Keratinocyte (primary cell): ENCODE measurements at places on chromosomes 1 and 21.

GRCh38 chr1:101820071-101820470, 176.7 kb downstream of the OLFM3 start:
- no peak overlapping the region for H3K4me3 ChIP-seq
- no peaks in the 10 kb centered on the region for H3K36me3 ChIP-seq
- no peak for DNase-seq
- H3K27ac ChIP-seq = no peak overlapping the region

DNA sequence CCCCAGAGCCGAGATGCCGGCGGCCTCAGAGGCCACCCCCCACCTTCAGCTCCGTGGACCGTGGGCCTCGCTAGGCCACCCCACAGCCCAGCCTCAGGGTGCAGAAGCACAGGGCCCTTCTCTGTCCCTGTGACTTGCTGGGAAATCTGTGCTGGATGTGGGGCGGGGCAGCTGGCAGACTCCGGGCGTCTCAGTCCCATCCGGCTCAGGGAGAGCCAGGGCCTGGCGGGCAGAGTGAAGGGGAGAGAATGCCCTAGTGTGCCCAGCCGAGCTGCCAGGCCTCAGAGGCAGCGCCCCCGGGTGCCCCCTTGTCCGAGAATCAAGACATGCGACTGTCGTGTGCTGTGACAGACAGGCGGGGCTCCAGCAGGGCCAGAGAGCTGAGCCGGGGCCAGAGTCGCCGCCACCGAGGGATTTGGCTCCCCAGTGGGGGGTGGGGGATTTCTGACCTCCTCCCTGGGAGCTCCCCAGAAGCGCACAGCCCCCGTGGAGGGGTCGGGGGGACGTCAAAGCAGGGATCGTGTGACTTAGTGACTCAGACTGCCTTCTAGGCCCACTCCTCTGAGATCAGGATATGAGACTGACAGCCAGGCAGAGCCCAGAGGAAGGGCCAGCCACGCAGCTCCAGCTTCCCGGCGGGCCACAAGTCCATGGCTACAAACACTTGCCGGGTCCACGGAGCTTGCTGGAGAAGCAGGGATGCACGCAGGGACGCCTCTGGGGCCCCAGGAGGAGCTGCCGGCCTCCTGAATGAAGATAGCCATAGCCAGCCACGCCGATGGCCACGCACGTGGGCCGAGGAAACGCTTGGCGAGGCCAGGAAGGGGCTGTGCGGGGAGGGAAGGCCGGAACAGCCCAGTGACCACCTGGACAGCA, 11.9 kb downstream of the COL6A1 start:
- DNase-seq = no peak
- H3K4me1 ChIP-seq = no peaks in the 10 kb centered on the region
- H3K27me3 ChIP-seq = no peaks in the 10 kb centered on the region
- no peaks in the 10 kb centered on the region for H3K36me3 ChIP-seq

- peaks cover 19% of the 10 kb centered on the region for H3K4me1 ChIP-seq
- peak overlapping the region; percentile 96 for H3K27ac ChIP-seq
- peak overlapping the region; percentile 26 for H3K4me3 ChIP-seq
- H3K36me3 ChIP-seq = no peaks in the 10 kb centered on the region
- peak; percentile 94 for DNase-seq
Observed at GRCh38 chr1:32981003-32981901, 16.6 kb upstream of the RNF19B start.

GRCh38 chr1:219085988-219086387, 87.7 kb upstream of the LYPLAL1 start:
- H3K27me3 ChIP-seq = no peaks in the 10 kb centered on the region
- peaks cover 7% of the 10 kb centered on the region for H3K4me1 ChIP-seq
- no peak for DNase-seq
- no peak overlapping the region for H3K4me3 ChIP-seq
- no peak overlapping the region for H3K27ac ChIP-seq
- H3K36me3 ChIP-seq = no peaks in the 10 kb centered on the region

DNA sequence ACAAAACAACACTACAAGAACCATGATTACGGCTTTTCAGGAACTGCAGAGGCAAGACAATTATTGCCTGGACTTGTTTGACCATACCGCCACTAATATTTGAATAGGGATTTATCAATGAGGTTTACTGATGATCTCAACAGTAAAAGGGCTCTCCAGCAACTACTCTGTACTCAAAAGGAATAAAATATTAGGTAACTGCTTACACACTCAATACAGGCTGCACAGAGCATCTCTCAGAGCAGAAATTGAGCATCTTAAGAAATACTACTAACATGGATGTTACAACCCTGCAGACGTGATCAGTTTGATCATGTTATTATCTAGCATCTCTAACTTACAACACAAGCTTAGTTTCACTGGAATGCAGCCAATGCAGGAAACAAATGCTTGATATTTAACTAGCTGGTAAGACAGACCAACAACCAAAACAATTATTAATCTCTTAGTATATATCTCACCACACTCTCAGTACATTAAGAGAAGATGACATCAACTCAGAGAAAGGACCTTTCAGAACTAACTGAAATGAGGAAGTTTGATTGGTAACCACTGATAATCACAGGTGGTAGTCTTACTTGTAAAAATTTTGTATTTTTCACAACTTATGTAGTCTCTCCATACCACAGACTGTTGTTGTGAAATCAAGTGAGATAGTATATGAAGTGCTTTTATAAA, 52.2 kb downstream of the PUM1 start:
- H3K27ac ChIP-seq = peak overlapping the region; percentile 9
- H3K36me3 ChIP-seq = no peaks in the 10 kb centered on the region
- H3K27me3 ChIP-seq = no peaks in the 10 kb centered on the region
- DNase-seq = no peak
- H3K4me1 ChIP-seq = peaks cover 50% of the 10 kb centered on the region

DNA sequence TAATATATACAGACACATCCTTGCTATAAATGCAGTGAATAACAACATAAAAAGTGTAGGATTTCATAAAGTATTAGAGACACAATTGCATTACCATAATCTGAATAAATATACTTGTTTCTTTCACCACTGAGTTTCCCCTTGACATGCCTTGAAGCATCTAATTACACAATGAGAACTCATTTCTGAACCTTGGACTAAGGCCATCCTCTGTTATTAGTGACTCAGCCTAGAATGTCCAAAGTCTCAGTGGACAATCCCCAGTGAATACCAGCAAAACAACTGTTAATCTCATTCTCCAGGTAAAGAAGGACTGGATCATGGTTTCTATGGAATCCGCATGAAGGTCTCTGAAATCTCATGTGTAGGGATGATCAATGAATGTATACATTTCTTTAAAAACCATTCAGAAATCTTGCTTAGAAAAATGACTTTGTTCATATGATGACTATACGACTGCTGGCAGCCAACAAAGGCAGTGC, at the start of gene OR2L5:
Gene OR2L5 (plus strand): TSS at position 432 of the 482 bp plus-strand sequence. CDS start 8,288 bp downstream, outside the sequence.
- DNase-seq = no peak
- no peaks in the 10 kb centered on the region for H3K4me1 ChIP-seq
- H3K27ac ChIP-seq = no peak within 1 kb of the TSS

DNA sequence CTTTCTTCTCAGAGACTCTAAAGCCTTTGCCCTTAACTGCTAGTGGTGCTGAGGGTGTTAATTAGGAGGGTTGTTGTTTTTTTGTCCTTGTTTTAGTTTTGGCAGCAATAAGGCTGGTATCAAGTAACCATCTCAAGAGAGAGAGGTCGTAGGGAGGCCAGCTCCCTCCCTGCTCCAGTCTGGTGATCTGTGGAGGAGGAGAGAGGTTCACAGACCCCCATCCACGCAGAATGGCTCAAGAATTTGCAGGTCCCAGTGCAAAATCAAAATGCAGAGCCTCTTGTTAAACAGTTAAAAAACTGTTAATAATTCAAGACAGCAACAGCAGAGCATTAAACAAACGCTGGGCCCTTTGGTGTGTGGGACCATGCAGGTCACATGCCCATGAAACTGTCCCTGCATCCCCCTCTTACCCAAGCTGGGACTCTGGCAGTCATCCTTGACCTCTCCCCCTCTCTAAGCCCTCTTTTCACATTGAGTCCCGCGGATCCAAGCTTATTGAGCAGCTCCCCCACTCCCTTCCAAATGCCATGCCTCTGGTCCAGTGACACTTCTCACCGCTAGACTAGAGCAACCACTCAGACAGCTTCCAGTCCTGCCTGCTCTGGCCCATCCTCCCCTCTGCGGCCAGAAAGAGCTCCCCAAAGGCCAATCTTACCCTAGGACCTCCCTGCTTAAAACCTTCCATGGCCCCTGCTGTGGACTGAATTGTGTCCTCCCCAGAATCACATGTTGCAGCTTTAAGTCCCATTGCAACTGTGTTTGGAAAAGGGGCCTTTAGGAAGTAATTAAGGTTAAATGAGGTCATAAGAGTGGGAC, 47.7 kb upstream of the RPL11 start:
- no peak for DNase-seq
- peaks cover 3% of the 10 kb centered on the region for H3K27me3 ChIP-seq
- H3K27ac ChIP-seq = no peak overlapping the region
- H3K4me1 ChIP-seq = no peaks in the 10 kb centered on the region
- H3K4me3 ChIP-seq = no peak overlapping the region

- H3K27ac ChIP-seq = no peak overlapping the region
- DNase-seq = no peak
- no peaks in the 10 kb centered on the region for H3K27me3 ChIP-seq
- no peak overlapping the region for H3K4me3 ChIP-seq
- H3K36me3 ChIP-seq = peaks cover 6% of the 10 kb centered on the region
- H3K4me1 ChIP-seq = no peaks in the 10 kb centered on the region
Observed at GRCh38 chr1:244427647-244428046, 24.1 kb downstream of the ADSS2 start.

DNA sequence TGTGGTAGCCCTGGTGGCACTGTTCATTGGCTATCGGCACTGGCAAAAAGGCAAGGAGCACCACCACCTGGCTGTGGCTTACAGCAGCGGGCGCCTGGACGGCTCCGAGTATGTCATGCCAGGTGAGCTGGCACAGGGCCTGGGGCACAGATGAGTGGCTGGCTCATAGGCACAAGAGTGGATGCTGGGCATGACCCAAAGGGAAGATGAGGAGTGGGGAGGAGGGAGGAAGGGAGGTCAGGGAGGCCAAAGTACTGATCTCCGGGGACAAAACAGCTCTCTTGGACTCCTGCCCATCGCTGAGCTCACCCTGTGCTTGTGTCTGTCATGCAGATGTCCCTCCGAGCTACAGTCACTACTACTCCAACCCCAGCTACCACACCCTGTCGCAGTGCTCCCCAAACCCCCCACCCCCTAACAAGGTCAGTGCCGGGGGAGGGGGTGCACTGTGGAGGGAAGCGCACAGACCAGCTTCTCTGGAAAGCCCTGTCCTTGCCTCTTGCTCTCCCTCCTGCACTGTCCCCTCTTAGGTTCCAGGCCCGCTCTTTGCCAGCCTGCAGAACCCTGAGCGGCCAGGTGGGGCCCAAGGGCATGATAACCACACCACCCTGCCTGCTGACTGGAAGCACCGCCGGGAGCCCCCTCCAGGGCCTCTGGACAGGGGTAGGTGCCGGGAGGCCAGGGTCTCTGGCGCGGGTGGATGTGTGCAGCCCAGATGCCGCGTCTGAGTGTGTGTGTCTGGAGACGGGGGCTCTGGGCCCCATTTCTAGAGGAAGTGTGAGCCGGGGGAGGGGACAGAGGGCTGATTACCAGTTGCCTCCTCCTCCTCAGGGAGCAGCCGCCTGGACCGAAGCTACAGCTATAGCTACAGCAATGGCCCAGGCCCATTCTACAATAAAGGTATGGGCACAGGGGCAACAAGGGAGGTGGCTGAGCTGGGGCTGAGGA, 7.3 kb upstream of the LRRC71 start:
- H3K4me1 ChIP-seq = peaks cover 6% of the 10 kb centered on the region
- peaks cover 23% of the 10 kb centered on the region for H3K36me3 ChIP-seq
- no peaks in the 10 kb centered on the region for H3K27me3 ChIP-seq
- H3K4me3 ChIP-seq = no peak overlapping the region
- no peak for DNase-seq
- H3K27ac ChIP-seq = no peak overlapping the region

DNA sequence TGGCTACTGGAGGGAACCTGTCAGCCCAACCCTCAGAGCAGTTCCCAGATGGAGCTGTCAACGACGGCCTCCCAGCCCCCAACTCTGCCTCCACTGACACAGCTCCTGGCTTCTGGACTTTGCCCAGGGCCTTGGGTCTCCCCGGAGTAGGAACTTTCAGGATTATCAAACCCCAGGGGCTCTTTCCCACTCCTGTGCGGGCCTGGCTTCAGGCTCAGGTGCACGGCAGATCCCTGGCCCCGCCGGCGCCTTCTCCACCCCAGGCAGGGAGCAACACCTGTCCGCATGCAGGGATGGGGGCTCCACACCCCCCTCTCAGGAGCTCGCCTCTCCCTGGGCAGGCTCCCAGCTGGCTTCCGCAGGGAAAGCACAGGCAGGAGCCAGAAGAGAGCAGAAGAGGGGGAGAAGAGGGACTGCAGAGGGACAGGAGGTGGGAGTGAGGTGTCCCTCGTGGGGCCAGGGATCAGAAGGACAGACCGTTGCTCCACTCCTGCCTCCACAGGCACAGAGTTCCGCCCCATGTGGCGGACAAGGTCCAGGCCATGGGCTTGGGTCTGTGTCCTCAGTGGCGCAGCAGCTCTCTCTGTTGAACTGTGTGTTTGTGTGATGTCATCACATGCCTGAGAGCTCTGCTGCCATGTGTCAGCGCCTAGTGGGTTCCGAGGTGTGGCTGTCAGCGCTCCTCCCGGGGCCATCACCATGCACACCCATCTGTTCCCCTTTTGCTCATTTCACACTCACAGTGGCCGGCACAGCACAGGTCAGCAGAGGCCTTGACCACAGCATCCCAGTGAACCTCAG, 107.7 kb downstream of the PDE9A start:
- peaks cover 21% of the 10 kb centered on the region for H3K27me3 ChIP-seq
- no peaks in the 10 kb centered on the region for H3K4me1 ChIP-seq
- H3K4me3 ChIP-seq = no peak overlapping the region
- H3K36me3 ChIP-seq = no peaks in the 10 kb centered on the region
- no peak overlapping the region for H3K27ac ChIP-seq
- no peak for DNase-seq

GRCh38 chr1:243474136-243474881, 218.5 kb downstream of the SDCCAG8 start:
- peak overlapping the region; percentile 71 for H3K4me3 ChIP-seq
- H3K27ac ChIP-seq = peak overlapping the region; percentile 54
- peaks cover 24% of the 10 kb centered on the region for H3K4me1 ChIP-seq
